Posterior cingulate gyrus (tissue), 11 donors: ENCODE measurements at places on chromosomes 5 and 9.

DNA sequence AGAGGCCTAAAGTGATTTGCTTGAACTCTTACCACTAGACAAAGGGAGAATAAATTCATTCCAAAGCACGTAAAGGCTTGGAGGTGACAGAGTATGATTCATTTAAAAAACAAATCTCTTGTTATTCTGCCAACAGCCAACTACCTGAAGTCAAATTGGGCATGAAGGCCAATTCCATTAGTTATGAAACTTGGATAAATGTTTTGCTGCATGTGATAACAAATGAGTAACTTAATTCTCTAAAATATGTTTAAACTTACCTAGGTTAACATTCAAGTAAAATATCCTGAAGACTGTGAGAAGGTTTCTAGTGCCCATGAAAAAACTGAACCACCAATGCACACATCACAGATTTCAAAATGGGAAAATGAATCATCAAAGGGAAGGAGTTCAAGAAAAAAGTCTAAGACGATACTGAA lies 120.1 kb upstream of the TSLP start:
- no peak for DNase-seq

- DNase-seq, result peak; percentile 88
Measured at GRCh38 chr5:143182901-143183820, 220.3 kb downstream of the NR3C1 start.

DNA sequence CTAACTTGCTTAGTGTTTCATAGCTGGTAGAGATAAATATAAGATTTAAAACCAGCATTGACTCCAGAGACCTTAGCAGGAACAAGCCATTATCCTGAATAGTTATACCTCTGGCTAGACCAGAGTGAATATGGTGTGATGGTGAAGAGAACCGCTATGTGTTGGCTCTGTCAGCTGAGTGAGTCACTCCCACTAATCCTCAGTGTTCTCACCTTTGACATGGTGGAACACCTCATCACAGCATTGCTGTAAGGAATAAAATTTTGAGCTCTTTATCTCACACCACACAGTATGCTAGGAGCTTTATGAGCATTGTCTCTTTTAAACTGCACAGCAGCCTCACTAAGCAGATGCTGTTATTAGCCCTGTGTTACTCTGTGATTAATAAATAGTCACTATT lies 90.7 kb upstream of the DHFR start:
- no peak for DNase-seq

DNA sequence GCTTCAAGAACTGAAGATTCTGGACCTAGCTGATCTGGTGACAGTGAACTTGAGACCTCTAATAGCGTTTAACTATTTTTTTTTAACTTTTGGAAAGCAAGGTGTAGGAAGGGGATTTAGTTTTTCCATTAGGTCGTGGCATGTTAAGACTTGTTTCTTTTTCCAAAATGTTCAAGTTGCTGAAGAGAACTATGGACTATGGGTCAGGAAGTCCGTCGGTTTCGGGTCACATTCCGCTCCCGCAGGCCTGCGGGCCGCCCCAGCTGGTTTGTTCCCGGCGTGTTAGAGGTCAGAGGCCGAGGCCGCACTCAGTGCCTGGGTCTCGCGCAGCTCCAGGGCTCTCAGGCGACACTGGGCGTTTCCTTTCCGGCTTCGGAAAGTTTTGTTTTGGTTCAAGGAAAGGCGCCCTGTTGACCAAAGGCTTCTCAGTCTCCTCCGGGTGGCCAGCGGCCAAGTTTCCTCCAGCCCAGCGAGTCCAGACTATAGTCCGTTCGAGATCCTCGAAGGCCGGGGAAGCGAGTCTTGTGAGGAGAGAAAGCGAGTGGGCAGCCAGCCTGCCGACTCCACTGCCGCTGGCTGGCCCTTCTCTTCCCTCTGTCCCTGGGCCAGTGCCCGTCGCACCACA lies 586 bp upstream of the FCHO2 start:
- DNase-seq, result no peak

- DNase-seq, result no peak
Measured at GRCh38 chr5:61019642-61020041, 74.6 kb downstream of the NDUFAF2 start.

DNA sequence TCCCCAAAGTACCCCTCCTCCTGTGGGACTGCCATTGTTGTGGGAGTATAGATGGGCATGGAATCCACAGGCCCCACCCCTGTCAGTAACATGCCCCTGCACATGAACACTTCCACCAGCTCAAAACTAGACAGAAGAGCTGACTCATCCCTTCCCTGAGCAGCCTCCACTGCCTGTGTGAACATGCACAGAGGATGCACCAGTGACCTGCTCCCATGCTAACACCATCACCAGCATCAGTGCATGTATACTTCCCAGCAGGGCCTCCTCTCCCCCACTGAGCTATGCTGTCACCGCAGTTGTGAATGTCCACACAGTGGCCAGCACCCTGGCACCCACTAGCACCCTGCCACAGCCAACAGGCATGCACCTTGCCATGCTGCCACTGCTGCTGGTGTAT lies 939.8 kb downstream of the EFNA5 start:
- no peak for DNase-seq

GRCh38 chr5:59833448-59833847 lies 60.1 kb downstream of the PDE4D start:
- DNase-seq, result no peak

- no peak for DNase-seq
Measured at GRCh38 chr9:6852243-6852963, 94.6 kb downstream of the KDM4C start.

DNA sequence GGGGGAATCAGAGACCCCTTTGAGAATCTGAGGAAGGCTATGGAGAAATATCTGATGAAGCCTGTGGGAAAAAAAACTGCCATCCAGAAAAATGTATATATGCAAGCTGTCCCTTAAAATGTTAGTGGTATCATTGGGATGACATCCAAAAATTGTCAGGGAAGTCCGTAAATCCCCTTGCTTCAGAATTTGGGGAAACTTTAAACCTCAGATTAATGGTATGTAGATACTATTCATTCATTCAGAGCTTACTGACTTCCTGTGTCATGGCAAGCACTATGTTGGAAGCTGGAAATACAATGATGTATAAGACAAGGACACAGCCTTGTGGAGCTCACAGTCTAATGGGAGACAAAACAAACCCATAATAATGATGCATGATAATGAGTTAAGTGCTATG lies 10.9 kb upstream of the MOB3B start:
- no peak for DNase-seq

- DNase-seq, result peak; percentile 76
Measured at GRCh38 chr5:176817369-176817840, 7.0 kb downstream of the UNC5A start.

GRCh38 chr9:117400171-117400570 lies 14.7 kb downstream of the ASTN2 start:
- DNase-seq, result no peak

GRCh38 chr9:119291554-119291953 lies 77.7 kb downstream of the BRINP1 start:
- no peak for DNase-seq

- no peak for DNase-seq
Measured at GRCh38 chr9:35193762-35194161, 32.0 kb downstream of the UNC13B start.

DNA sequence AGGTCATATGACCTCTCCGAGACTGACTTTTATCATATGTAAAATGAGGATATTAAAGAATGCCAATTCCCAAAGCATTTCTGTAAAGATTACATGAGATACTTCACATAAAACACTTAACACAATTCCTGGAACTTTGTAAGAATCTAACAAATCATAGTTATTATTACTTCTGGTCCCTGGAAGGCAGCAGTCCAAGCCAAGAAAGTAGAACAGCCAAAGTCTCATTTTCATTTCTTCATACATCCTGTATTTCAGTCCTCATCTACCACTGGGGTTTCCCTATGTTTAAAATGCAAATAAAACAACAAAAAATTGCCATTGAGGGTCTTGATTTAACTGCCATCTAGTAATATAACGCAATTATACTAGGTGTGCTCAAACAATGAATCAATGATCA lies 179.5 kb downstream of the MARCHF11 start:
- no peak for DNase-seq

DNA sequence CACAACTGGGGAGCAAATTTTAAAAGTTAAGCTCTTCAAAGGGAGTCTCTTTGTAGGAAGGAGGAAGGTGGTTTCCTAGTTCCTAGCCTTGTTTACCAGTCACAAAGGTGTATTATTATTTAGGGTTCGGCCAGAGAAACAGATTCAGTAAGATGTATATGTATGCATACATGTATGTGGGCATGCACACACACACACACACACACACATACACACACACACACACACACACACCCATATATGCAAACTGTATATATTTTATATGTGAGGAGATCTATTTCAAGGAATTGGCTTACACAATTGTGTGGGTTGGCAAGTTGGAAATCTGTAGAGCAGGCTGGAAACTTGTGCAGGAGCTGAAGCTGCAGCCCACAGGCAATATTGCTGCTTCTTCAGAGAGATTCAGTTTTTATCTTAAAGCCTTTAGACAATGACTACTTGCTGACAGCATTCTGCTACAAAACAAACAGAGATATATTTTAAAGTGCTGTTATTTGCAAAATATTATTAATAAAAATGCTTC lies 75.3 kb upstream of the DNAH5 start:
- DNase-seq, result no peak

DNA sequence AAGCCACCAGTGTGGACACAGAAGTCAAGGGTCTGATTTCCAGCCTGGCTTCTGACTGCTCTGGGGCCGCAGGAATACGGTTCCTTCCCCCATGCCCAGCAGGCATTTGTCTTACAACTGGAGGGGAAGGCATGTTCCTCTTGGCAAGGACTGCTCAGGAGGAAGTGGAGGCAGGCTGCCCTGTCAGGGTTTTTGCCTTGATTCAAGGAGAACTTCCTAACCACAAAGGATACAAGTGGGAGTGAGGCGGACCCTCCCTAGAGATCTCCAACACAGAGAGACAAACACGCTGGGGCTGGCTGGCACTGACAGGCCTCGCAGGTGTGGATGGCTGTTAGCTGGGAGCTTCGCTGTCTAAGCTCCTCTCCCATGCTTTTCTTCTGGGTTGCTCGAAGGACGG lies 19.1 kb downstream of the TGFBI start:
- DNase-seq, result no peak

GRCh38 chr5:79109527-79110492 lies 1.8 kb upstream of the BHMT start:
- DNase-seq, result no peak

DNA sequence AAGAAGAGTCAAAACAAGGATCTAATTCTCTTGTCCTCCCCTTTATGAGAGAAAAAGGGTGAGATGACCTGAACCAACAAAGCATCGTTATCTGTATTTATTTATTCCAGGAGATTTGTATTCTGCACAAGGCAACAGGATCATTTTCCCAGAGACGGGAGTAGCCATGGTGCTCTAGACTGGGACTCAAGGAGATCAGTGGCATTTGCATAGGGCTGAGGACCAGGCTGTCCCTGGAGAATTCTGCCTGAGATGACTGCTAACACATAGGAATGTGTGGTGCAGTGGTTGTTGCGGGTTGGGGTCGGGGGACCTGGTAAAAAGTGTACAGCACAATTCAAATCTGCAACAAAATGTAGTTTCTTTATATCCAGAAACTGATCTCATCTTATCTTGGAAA lies 22.3 kb upstream of the ZNF474 start:
- no peak for DNase-seq
